Colonic mucosa (tissue), 4 donors: ENCODE measurements at places on chromosomes 12 and 14.
A peak's percentile ranks its signal among the peaks of the same experiment; 100 is the strongest.

- no peak for DNase-seq
Measured at GRCh38 chr12:119409043-119409442, 74.5 kb downstream of the CCDC60 start.

DNA sequence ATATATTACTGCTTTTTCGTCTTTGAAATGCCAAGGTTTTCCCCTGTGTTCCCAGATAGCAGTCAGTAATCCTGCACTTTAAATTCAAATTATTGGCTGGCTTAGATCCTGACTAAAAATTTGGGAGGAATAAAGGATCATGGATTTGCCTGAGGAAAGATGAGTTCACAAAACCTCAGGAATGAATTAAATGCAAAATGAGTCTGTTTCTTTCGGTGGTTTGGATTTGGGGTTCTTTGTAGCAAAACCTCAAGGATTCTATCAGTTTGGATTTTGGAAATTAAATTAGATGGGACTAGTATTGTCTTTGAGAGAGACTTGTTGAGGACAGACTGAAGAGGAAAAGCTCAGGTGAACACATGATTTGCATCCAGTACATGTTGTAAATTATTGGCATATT lies 36.1 kb downstream of the PPFIBP1 start:
- no peak for DNase-seq

DNA sequence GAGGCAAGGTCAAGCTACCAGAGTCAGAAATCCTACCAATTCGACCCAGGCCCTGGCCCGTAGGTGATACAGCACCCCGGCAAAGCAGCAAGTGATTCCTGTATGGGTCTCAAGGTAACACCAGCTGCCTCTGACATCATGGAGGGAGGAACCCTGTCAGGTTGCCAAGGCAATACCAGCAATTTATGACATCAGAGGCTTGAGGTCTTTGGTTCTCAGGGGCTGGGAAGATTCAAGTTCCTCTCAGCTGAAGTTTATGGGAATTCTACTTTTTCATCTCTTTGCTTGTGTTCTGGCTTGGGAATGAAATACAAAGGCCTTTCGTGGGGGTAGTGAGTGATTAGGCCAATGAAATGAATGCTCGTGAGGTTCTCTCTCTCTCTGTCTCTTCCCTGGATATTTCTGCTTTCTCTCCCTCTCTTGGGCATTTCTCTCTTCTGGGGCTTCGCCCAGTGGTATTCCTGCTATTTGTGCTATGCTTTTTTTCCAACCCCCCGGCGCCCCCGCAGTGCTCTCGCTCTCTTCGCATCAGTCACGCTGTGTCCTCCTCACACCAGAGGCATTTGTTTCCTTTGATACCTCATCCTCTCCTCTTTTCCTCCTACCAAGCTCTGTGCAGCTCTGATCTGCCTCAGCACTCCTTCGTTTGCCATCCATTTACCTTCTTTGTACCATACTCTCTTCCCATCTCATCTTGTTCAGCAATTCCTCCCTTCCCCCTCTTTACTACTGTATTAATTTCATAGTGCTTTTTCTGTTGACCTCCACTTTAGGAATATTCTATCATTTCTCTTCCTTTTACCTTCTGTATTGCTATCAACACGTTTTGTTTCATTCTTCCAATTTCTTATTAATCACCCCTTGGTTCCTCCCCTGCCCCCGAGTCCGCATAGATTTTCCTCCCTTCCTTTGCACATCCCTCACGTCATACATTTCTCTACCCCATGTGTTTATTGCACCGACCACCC lies 2.9 kb downstream of the ZFHX2 start:
- no peak for DNase-seq

DNA sequence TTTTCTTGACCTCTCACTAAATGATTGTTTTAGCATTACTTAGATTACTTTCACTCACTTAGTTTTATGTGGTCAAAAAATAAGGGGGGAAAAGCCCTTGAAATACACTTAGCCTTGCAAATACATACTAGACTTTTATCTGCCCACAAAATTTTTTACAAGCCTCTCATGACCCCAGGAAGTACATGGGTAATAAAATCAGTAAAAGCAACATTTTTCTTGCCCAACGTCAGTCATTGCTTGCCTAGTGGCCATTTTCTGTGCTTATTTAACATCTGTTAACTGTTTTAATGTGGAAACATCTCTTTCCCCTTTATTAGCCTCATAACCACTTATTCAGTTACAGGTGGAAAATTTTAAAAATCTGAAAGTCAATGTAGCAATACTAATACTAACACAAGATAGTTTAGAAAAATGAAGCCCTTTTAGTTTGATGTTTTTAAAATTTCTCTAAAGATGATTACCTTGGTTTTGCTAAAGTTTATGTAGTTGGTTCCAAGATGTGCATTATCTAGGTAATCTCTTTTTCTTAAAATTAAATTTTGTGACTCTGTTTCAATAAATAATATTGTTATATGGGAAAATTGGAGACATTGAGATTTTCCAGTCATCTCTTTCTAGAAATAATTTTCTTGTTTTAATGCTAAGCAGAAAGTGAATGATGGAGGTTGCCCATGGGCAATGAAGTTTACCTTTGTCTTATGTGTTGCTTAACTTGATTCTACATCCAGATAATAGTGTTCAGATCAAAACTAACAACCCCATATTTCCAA lies 175.5 kb downstream of the TMTC2 start:
- DNase-seq = no peak

DNA sequence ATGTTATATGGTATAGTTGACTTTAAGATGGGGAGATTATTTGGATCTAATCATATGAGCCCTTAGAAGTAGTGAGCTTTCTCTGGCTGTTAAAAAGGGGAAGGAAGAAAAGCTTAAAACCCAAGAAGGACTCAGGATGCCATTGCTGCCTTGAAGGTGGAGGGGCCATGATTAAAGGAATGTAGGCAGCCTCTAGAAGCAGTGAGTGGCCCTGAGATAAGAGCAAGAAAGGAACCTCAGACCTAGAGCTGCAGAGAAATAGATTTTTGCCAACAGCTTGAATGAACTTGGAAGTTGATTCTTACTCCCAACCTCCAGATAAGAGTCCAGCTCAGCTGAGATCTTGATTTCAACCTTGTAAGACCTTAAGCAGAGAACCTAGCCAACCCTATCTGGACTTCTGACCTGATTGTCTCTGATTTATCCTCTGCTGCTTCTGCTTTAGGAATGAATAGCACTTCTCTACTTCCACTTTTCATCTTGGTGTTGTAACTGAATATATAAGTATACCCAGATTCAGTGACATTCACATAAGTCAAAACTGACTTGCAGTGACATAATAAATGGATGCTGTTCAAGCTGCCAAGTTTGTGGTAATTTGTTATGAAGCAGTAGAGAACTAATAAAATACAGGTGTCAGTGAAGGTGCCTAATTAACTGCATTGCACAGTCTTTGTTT lies 33.5 kb downstream of the RAD51B start:
- DNase-seq = no peak

DNA sequence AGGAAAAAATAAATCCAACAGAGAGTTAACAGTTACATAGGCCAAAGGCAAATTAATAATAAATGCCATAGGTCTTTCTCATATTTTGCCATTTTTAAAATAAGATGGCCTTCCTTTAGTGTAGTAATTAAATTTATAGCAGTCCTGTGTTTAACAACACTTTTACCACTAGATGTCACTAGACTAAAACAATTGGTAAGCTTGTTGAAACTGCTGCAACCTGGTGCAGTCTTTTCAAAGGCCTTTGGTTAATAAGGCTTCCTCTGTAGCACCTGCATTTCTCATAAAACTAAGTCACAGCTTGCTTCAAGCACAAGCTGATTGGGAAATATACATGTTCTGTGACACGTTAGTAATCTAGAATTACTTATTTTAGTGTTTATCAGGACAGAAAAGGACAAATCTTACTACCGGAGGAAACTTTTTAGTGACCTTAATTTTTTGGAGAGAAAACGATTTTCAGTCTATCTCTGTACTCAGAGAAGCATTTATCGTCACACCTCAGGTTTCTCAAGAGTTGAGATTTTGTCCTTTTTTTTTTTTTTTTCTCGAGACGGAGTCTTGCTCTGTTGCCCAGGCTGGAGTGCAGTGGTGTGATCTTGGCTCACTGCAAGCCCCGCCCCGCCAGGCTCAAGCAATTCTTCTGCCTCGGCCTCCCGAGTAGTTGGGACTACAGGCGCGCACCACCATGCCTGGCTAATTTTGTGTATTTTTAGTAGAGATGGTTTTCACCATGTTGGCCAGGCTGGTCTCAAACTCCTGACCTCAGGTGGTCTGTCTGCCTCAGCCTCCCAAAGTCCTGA lies 20.0 kb downstream of the BORCS5 start:
- no peak for DNase-seq

DNA sequence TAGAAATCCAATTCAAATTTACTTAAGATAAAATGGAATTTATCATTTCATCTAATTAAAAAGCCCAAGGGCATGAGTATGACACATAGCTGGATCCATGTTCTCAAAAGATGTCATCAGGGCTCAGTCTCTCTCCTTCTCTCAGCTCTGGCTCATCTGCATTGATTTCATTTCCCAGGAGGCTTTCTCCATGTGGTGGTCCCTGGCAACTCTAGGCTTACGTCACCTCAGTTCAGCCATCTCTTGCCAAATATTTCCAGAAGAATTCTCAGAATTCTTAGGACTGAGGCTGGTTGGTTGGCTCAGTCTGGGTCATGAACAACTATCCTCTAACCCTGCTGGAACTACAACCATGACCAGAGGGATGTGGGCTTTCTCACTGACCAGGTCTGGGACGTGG lies 65.3 kb downstream of the FOS start:
- DNase-seq = no peak

DNA sequence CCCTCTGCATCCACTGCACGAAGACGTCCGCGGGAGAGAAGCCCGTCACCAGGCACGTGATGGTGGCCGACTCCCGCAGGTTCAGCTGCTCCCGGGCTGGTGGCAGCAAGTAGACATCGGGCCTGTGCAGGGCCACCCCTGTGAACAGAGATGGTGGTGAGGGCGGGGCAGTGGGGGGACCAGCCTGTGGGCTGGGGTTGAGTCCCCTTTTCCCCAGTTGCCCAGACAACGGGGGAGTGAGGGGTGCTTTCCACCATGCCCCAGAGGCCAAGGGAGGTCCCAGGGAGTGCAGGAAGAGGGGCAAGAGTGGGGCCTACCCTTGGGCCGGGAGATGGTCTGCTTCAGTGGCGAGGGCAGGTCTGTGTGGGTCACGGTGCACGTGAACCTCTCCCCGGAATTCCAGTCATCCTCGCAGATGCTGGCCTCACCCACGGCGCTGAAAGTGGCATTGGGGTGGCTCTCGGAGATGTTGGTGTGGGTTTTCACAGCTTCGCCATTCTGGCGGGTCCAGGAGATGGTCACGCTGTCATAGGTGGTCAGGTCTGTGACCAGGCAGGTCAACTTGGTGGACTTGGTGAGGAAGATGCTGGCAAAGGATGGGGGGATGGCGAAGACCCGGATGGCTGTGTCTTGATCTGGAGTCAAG lies 328.3 kb downstream of the TMEM121 start:
- peak; percentile 8 for DNase-seq

- no peak for DNase-seq
Measured at GRCh38 chr12:127077262-127078045, 1189.5 kb upstream of the TMEM132C start.

GRCh38 chr12:100101000-100101399 lies 41.7 kb downstream of the BLTP3B start:
- no peak for DNase-seq

DNA sequence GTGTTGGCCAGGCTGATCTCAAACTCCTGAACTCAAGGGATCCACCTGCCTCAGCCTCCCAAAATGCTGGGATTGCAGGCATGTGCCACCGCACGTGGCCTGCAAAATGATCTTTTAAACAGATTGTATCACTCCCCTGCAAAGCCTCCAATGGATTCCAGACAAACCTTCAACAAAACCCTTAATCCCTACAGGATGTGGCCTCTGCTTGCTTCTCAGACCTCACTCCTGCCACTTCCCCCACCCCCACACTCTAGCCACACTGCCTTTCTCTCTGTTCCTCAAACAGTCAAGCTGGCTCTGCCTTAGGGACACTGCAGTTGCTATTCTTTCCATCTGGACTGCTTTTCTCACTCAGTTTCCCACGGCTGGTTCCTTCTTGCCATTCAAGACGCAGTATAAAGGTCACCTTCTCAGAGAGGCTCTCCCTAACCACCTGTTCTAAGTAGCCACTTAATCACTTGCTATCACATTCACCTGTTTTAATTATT lies 47.3 kb upstream of the TMED10 start:
- DNase-seq = peak; percentile 36

- peak; percentile 88 for DNase-seq
Measured at GRCh38 chr12:52052468-52053186, 1.4 kb downstream of the NR4A1 start.
